H4 (cell line): ENCODE measurements at places on chromosomes 1 and 21.
A peak's percentile ranks its signal among the peaks of the same experiment; 100 is the strongest.

- DNase-seq: no peak
Measured at GRCh38 chr1:207920444-207921021, 9.6 kb upstream of the CD34 start.

DNA sequence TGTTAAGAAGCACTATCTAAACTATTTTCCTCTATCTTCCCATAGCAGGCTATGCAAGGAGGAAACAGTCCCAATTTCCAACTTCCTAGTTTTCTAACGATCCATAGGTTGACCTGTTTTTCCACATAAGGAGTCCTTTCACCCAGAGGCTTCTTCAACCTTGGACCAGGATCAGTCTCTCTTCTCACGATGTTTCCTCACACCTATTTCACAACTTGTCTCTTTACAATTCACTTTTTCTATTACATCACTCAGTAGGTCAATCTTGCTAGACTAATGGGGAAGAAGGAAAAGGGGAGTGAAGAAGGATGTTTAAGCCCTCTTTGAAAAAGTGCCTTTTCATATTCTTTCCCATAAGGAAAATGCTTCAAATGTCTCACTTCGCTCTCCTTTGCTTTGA, 15.9 kb downstream of the PALMD start:
- DNase-seq: no peak

- DNase-seq: no peak
Measured at GRCh38 chr1:231170875-231171274, 9.0 kb downstream of the TRIM67 start.

- DNase-seq: peak; percentile 48
Measured at GRCh38 chr1:150168960-150169601, 19.4 kb downstream of the PLEKHO1 start.

GRCh38 chr1:200699871-200700270, 30.2 kb upstream of the DDX59 start:
- no peak for DNase-seq

DNA sequence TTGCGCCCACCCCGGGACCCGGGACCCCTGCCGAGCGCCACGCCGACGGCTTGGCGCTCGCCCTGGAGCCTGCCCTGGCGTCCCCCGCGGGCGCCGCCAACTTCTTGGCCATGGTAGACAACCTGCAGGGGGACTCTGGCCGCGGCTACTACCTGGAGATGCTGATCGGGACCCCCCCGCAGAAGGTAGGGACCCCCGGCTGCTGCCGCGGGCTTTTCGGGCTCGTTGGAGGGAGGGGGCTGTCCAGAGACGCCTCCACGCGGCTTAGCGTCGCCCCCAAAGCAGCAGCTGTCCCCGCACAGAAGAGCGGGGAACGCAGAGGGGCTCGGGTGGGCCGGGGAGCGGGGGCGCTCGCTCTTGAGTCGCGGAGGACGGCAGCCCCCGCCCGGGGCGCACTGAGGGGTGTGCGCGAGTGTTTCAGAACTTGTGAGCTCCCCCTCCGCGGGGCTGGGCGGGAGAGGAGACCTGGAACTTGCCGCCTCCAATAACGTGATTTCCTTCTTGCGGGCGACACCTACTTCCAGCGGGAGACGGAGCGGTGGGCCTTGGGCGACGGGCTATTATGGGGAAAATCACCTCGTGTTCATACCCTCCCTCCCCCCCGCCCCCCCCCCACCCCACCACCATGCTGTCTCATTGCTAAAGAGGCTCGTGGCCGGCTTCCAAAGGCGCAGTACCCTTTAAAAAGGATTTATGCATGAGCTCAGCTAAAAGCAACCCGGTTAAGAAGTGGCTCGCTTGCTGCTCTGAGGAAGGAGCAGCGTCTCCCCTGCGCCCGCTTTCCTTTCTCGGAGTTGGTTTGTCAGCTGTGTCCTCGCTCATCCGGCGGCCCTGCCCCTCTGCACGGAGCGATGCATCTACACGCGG, 664 bp downstream of the BACE2 start:
- peak; percentile 60 for DNase-seq

DNA sequence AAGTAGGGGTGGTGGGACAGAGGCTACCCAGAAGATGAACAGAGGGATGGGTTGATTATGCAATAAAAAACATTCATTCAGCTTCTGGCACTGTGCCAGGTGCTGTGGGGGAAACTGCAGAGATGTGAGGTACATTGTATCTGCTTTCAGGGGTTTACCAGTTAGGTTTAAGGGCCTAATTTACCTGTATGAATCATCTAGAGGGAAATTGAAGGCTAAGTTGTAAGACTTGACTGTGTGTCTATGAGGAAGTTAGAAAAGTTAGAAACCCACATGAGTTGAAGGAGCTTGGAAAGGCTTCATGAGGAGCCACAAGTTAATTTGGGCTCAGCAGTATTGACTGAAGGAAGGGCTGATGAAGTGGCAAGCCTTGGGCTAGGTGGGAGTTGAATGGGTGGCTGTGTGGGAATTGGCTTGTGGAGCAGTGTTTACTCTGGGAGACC, 36.7 kb upstream of the APOBEC4 start:
- no peak for DNase-seq

DNA sequence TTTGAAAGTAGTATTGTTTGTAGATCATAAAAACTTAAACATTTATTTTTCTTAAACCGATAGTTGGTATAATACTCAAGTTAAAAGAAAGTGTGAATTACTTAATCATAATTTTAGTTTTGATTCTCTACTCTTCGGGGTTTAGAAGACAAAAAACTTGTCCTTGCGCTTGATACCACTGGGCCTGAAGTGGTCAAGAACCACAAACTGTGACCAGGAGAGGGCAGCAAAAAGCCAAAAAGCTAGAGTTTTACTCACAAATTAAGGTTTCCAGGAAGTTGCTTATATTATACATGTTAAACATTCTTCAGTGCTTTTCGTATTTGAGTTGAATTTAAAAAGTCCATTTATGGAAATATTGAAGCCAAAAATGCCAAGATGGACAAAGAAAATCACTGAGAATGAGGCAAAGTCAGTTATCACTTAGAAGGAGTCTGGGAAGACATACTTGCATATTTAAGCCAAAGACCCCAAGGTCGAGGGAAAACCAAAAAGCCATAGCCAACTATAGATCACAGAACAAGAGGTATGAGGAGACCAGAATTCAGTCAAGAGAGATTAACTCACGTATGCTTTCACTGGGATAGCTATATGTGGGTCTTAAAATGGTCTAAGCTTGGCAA, 34.2 kb downstream of the EFCAB7 start:
- peak; percentile 45 for DNase-seq

DNA sequence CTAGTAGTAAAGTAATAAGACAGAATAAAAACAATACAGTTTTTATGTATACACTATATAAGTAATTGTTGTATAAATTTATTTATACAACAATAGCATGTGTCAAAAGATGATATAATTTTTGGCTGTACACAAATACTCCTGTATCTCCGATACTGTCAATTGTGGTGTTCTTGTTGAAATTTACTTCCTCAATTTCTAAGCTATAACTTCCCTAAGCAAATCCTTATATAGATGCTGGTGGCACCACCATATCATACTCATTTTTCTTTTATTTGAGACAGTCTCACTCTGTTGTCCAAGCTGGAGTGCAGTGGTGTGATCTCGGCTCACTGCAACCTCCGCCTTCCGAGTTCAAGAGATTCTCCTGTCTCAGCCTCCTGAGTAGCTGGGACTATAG, 141.0 kb upstream of the HP1BP3 start:
- no peak for DNase-seq

DNA sequence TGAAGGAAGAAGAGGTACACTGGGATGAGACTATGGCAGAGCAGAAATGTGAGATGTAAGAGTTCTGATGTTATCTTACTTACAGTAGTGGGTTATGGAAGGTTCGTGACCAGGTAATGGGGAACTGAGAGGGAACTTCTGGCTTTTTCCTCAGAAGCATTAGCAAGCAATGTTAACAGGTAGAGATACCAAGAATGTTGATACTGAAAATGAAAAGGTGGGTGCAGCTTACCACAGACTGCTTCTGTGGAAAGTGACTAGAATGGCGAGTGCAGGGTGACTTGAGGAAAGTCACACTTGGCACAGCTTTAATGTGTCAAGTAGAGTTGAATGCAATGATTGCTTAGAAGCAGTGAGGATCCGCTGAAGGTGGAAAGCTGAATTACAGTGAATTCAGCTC, 70.8 kb downstream of the PLA2G4A start:
- no peak for DNase-seq
